ENCODE measurements at places on chromosomes 11 and 22.

DNA sequence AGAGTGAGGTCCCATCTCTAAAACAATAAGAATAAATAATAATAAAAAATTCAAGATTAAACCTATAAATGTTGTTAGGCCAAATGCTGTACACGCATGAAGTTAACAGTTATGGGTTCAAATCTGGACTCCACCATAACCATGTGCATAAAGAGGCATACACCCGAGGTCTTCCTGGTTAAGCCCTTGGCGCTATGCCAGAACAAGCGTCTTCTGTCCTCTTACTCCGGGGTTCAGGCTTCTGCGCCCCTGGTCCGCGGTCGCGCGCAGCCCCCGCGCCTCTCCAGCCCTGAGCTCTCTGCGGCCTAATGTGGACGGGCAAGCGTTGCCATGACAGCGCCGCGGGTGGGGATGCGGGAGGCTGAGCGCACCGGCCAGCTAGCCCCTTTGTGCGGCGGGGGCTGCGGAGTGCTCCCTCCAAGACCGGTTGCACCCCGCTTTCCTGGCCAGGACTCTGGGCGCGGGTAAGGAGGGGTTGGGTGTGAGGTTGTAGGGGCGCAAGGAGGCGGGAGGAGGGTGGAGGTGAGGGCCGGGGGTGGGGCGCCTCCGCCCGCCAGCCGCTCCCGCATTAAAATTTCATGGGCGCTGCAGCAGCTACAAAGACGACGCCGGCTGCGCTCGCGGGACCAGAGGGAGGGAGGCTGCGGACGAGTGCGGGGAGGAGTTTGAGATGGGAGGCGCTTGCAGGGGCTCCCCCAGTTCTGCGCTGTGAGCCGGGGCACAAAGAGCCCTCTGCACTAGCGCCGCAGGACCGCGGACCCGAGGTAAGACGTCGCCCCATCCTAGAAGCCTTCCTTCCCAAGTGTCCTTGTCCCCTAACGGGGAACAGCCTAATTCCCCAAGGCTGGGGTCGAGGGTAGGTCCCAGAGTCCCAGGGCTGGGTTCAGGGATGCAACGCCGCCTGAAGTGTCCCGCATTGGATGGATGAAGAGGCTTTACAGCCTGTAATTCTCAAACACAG lies at the start of gene MIAT:
MIAT (plus strand) TSS at position 698 of the 961 bp plus-strand sequence.
- peaks cover 12% of the 10 kb centered on the region for H3K4me1 ChIP-seq
- H3K27ac ChIP-seq, result peak within 1 kb of the TSS; percentile 57
- no peak for DNase-seq
- peaks cover 29% of the 10 kb centered on the region for H3K27me3 ChIP-seq
- H3K36me3 ChIP-seq, result no peaks in the 10 kb centered on the region

- no peaks in the 10 kb centered on the region for H3K36me3 ChIP-seq
- no peak for DNase-seq
- H3K27me3 ChIP-seq, result peaks cover 63% of the 10 kb centered on the region
These were observed 4.7 kb upstream of the B3GAT1 start for GRCh38 chr11:134416726-134417125.

DNA sequence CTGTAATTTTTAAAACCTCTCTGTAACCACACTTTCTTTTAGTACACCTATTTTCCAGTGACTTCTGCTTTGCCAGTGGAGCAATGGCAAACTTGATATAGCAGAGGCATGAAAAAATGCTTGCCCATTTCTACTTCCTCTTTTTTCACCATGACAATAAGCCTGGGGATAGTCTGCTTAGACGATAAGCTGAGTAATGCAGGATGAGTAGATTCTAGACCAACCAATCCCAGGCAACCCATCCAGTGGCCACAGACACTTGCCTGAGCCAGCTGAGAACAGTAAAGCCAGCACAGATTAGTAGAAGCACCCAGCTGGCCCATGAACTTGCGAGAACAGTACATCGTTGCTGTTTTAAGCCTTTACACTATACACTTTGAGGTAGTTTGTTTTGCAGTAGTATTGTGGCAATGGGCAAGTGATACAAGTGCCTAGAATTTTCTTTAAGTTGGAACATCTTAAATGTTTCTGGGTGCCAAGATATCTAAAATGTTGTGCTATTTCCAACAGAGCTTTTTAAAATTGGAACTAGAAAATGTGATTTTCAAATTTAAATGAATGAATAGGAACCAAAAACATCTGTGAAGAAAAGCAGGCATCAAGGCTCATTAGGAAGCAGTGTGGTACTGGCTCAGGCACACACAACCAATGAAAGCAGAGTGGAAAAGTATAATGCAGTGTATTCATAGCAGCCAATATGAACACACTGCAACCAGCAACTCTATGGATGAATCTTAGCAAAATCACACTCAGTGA lies 37.7 kb downstream of the DDI1 start:
- no peaks in the 10 kb centered on the region for H3K4me1 ChIP-seq
- H3K27ac ChIP-seq, result no peak overlapping the region
- no peaks in the 10 kb centered on the region for H3K36me3 ChIP-seq

GRCh38 chr11:82890002-82890341 lies 10.3 kb downstream of the PRCP start:
- H3K4me3 ChIP-seq, result peak overlapping the region; percentile 17
- H3K27ac ChIP-seq, result peak overlapping the region; percentile 79
- no peak for DNase-seq
- H3K36me3 ChIP-seq, result no peaks in the 10 kb centered on the region

DNA sequence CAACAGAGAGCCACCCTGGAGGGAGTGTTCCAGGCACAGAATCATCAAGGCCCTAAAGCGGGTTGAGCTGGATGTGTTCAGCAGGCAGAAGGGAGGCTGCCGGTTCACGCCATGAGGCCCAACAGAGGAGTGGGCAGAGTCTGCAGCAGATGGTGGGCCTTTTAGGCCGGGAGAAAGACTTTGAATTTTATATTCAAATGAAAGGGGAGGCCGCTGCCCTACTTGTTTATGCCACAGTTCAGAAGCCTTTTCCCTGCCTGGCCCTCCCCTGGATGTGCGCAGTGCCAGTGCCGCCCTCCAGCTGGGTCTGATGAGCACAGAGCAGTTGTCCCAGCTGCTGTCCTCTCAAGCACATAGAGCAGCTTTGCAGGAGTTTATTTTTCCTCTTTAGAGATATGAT lies 46.9 kb upstream of the TTC12 start:
- peaks cover 4% of the 10 kb centered on the region for H3K27me3 ChIP-seq
- H3K4me1 ChIP-seq, result no peaks in the 10 kb centered on the region
- DNase-seq, result no peak
- H3K36me3 ChIP-seq, result no peaks in the 10 kb centered on the region
- no peak overlapping the region for H3K4me3 ChIP-seq

GRCh38 chr11:117999354-117999993 lies 13.3 kb downstream of the IL10RA start:
- H3K27me3 ChIP-seq, result no peaks in the 10 kb centered on the region
- no peak overlapping the region for H3K4me3 ChIP-seq
- H3K27ac ChIP-seq, result peak overlapping the region; percentile 84
- H3K4me1 ChIP-seq, result peaks cover 17% of the 10 kb centered on the region

DNA sequence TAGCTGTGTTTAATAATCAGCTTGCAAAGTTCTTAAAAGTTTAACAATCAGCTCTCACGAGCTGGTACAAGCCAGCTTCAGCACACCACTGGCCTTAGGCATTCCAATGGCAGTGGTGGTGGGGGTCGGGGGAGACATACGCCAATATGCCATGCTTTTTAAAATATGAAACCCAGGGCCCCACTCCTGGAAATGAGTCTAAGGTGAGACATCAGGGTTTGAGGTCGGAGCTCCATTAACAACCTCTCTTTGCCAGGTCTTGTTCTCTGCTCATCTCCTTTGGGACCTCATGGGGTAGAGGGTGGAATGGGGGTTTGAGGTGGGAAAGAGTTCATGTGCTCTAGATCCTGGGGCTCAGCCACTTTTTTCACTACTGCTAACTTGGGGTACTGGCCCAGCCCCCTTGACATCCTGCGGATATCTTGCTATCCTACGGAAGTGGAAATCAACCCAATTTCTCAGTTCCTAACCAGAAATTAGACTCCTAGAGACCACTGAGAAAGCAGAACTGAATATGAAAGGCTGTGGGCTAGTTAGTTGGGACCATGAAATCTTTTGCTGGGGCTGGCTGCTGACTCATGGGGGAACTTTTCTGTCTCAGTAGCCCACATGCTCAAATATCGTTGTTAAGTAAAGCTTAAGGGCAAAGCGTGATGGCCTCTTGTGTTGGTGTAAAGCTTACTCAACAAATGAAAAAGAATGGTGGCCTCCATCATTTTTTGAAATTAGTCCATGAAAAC lies 90.1 kb downstream of the PDHX start:
- DNase-seq, result no peak
- no peak overlapping the region for H3K27ac ChIP-seq
- no peaks in the 10 kb centered on the region for H3K27me3 ChIP-seq
- no peaks in the 10 kb centered on the region for H3K4me1 ChIP-seq
- no peaks in the 10 kb centered on the region for H3K36me3 ChIP-seq
- H3K4me3 ChIP-seq, result no peak overlapping the region

DNA sequence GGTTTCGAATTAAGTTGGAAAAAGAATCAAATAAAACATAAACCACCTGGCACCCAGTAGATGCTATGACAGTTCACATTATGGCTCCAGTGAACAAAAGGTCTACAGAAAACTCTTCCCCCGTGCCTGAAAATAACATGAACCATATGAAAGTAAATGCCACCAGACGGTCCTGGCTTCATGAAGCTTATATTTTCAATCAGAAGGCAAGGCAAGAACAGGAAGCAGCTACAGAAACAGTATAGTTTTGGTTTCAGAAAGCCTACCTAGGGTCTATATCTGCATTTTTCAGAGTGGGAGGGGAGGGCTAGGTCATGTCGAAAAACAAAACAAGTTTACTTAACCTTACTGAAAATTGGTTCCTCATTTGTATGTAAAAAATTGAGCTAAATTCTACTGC lies 9.8 kb downstream of the RAB30 start:
- no peak overlapping the region for H3K4me3 ChIP-seq
- no peaks in the 10 kb centered on the region for H3K36me3 ChIP-seq
- H3K27ac ChIP-seq, result no peak overlapping the region
- no peaks in the 10 kb centered on the region for H3K27me3 ChIP-seq
- H3K4me1 ChIP-seq, result peaks cover 14% of the 10 kb centered on the region

- no peak for DNase-seq
- no peaks in the 10 kb centered on the region for H3K36me3 ChIP-seq
- no peak overlapping the region for H3K4me3 ChIP-seq
- no peaks in the 10 kb centered on the region for H3K27me3 ChIP-seq
- no peak overlapping the region for H3K27ac ChIP-seq
These were observed 14.0 kb downstream of the MPEG1 start for GRCh38 chr11:59198726-59199125.

DNA sequence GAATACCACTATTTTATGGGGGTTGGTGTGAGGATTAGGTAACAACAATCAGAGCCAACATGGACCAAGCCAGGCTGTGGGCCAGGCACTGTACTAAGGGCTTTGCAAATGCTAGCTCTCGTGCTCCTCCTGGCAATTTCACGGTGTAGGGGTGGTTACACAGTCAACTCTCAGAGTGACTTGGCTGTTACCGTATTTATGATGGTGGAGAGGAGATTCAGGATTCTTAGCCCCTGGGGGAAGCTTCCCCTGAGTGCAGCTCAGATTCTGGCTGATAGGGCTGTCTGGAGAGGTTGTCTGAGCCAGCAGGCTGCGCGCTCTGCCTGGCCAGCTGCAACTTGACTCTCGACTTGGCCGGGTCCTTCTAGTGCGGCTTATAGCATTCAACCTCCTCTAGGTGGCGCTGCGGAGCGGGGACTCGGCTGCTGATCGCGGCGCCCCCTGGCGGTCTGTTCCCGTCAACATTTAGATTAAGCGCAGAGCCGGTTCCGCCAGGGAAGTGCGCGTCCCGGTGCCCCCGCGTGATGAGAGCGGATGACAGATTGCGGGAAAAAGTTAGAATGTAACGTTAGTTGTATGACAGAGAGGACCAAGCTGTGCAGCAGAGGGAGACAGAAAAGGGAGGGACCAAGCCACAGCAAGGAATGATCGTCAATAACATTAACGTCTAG lies 4.5 kb upstream of the NCF4 start:
- no peak overlapping the region for H3K27ac ChIP-seq
- no peaks in the 10 kb centered on the region for H3K36me3 ChIP-seq
- H3K27me3 ChIP-seq, result peaks cover 7% of the 10 kb centered on the region
- no peak overlapping the region for H3K4me3 ChIP-seq

DNA sequence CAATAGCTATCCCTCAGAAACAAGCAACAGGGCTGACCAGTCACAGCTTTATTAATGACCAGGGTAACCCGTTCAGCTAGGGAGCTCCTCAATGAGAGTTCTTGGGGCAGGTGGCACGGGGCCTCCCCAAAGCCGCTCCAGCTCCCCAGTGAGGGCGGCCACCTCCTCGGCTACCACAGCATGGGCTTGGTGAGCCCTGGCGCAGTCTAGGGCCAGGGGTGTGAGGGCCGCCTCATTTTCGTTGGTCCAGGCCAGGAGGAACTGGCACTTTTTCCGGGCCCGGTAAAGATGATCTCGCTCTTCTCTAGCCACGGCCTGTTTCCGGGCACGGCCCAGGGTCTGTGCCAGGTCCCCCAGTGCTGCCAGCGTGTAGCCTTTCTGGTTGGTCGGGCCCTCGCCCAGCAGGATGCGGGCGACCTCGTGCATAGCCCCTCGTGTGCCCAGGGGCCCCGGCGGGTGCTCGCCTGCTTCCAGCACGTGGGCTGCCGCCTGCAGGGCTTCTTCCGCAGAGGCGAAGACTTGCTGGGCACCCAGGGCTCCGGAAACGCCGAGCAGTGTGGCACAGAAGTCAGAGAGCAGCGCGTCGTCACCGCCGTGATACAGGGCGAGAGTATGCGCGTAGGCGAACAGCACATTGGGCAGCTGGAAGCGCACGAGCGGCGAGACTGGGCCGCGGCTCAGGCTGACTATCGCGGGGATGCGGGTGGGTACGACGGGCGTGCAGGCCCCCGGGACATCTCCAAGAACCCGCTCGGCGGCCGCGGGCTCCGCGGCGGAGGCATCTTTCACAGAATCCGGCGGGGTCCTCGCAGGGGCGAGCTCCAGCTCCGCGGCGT lies 913 bp downstream of the ZNHIT2 start:
- peaks cover 70% of the 10 kb centered on the region for H3K4me1 ChIP-seq
- peaks cover 45% of the 10 kb centered on the region for H3K36me3 ChIP-seq
- DNase-seq, result no peak
- H3K4me3 ChIP-seq, result peak overlapping the region; percentile 90
- peaks cover 15% of the 10 kb centered on the region for H3K27me3 ChIP-seq

DNA sequence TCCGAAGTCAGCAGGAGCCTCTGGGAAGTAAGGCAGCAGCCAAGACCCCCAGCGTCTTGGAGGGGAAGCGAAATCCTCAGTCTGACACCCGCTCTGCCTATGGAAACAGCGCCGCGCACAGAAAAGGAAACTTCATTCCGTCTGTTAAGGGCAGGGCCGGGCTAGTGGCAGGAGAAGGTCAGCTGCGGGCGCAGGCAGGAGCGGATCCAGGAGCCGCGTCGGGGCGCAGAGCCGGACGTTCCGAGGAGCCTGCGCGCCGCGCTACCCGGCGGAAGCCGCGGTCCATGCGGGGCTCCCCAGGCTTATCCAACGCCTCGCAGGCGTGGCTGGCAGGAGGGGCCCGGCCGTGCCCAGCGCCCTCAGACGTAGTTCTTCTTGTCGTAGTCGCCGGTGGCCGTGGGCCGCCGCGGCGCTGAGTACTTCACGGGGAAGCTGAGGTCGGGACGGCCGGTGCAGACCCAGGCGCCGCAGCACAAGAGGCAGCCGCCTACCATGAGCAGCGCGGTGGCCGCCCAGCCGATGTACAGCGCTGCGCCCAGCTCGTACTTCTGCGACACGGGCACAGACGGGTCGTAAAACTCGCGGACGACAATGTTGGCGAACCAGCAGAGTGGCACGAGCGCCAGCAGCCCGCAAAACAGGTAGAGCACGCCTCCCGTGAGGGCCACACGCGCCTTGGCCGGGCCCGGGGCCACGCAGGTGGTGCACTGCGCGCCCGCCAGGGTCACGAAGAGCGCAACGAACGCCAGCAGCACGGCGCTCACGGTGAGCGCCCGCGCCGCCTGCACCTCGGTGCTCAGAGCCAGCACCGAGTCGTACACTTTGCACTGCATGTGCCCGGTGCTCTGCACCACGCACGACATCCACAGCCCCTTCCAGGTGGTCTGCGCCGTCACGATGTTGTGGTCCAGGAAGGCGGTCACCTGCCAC lies 705 bp downstream of the CLDN5 start:
- H3K36me3 ChIP-seq, result no peaks in the 10 kb centered on the region
- H3K4me3 ChIP-seq, result peak overlapping the region; percentile 48
- peak overlapping the region; percentile 83 for H3K27ac ChIP-seq
- DNase-seq, result peak; percentile 25
- peaks cover 35% of the 10 kb centered on the region for H3K4me1 ChIP-seq

Measured in left lung (tissue), 14 donors.